ENCODE measurements at places on chromosomes 7 and 10. TPM values are rescaled to one million over a fixed set of nuclear protein-coding genes. Genes with fewer than 3 reads are reported as not detected.

DNA sequence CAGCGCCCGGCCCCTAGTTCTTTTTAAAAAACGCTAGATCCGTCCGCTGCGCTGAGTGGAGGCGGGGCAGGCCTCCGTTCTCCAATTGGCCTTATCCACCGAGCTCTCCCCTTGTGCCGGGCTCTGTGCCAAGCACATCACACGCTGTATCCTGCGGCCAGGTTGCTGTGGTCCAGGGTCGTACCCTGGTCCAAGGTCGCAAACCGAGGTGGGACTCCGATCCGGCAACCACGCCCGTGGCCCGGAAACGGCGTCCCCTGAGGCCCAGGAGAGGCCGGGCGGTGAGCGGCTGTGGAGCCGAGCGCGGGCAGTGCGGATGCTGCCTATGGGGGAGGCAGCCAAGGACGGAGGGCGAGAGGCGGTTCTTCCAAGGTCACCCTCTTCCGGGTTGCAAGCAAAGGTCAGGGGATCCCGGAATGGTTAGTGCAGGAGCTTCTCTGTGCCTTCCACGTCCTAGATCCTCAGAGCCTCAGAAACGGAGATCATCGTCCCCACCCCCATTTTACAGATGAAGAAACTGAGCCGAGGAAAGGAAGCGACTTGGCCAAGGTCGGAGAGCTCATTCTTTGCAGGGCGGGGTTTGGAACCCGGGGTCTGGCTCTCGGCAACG, 72.4 kb upstream of the LRRC4 start:
- no peak for DNase-seq
- H3K4me3 ChIP-seq, result peak overlapping the region; percentile 9
- H3K36me3 ChIP-seq, result no peaks in the 10 kb centered on the region

DNA sequence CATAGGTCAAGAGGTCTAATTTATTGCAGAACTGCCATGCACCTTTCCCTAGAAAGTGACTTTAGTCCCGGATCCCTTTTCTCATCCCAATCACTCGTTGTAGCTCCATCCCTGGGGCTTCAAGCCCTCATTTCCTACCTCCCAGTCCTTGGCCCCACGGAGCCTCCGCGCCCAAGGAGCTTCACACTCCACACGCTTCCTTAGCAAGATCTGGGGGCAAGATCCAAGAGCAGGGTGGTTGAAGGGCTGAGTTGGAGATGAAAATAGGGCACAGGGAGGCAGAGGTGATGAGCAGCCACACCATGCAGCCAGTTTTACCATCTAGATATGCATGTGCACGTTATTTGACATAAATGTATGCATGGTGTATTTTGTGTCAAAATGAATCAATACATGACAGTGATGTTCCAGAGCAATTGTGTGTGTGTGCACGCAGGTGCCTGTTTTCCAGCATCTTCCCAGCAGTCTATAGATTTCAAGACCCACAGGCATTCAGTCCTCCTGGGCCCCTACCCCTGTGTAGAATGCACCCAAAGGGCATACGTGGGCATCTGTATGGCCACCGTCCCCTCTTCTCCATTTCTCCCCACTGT, 6.0 kb upstream of the TRPV6 start:
- no peak for DNase-seq
- H3K4me3 ChIP-seq, result no peak overlapping the region
- no peaks in the 10 kb centered on the region for H3K27me3 ChIP-seq
- no peak overlapping the region for H3K27ac ChIP-seq

DNA sequence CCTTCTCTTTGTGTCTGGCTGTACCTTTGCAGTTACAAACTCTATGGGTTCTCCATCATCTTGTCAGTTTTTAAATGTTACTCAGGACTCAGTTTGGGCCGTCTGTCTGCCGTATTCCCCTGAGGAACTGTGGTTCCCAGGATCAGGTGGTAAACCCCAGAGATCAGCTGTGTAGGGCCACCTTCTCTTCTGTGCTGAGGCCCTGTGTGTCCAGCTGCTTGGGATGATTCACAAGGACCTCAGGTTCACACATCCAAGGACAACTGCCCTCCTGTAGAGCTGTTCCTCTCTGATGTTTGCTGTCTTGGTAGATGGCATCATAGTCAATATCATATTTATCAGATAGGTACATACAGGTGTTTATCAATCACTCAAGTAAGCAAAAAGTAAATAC, 24.5 kb downstream of the CUL1 start:
- no peaks in the 10 kb centered on the region for H3K36me3 ChIP-seq
- no peak overlapping the region for H3K4me3 ChIP-seq
- no peaks in the 10 kb centered on the region for H3K27me3 ChIP-seq
- no peaks in the 10 kb centered on the region for H3K4me1 ChIP-seq
- no peak overlapping the region for H3K27ac ChIP-seq

- H3K4me3 ChIP-seq, result no peak overlapping the region
- H3K4me1 ChIP-seq, result no peaks in the 10 kb centered on the region
- H3K36me3 ChIP-seq, result no peaks in the 10 kb centered on the region
- H3K27ac ChIP-seq, result no peak overlapping the region
Observed at GRCh38 chr7:55778631-55779030, 83.9 kb downstream of the SEPTIN14 start.

DNA sequence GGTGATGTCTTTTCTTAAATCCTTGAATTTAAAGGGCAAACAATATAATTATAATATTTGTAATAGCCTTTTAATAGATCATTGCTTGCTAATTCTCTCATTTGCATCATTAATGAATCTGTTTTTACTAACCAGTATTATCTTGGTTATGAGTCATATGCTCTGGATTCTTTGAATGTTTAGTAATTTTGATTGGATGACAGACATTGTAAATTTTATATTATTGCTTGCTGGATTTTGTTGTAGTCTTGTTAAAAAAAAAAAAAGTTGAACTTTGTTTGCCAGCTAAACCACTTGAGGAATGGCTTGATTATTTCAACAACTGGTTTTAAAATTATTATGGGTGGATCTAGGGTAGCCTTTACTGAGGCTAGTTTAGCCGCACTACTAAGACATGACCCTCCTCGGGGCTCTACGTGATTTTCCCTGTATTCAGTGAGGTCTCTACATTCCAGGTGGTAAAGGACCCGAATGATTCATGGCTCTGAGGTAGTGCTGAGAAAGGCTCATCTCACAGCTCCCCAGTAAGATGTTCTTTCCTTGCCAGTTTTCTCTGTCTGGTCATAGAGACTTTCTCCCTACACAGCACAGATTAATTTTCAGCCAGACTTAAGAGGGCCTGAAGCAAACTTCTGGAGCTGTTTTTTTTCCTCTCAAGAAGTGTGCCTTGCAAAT, 8.5 kb downstream of the C10orf90 start:
- no peaks in the 10 kb centered on the region for H3K4me1 ChIP-seq
- H3K27me3 ChIP-seq, result no peaks in the 10 kb centered on the region
- no peak overlapping the region for H3K27ac ChIP-seq
- no peaks in the 10 kb centered on the region for H3K36me3 ChIP-seq

- H3K36me3 ChIP-seq, result peaks cover 12% of the 10 kb centered on the region
Observed at GRCh38 chr10:75235375-75236177, at the start of gene COMTD1. Gene COMTD1, minus strand, starts transcription at chr10:75235957. Its CDS starts 29 bp downstream, at chr10:75235928.

- H3K27me3 ChIP-seq, result no peaks in the 10 kb centered on the region
- no peak for DNase-seq
- H3K4me1 ChIP-seq, result peaks cover 7% of the 10 kb centered on the region
- no peak overlapping the region for H3K4me3 ChIP-seq
- H3K27ac ChIP-seq, result no peak overlapping the region
Observed at GRCh38 chr7:143316492-143316891, 581 bp downstream of the CLCN1 start.

- no peaks in the 10 kb centered on the region for H3K27me3 ChIP-seq
- H3K4me1 ChIP-seq, result no peaks in the 10 kb centered on the region
- no peak overlapping the region for H3K4me3 ChIP-seq
Observed at GRCh38 chr7:75055830-75056772, 17.5 kb downstream of the RCC1L start.

DNA sequence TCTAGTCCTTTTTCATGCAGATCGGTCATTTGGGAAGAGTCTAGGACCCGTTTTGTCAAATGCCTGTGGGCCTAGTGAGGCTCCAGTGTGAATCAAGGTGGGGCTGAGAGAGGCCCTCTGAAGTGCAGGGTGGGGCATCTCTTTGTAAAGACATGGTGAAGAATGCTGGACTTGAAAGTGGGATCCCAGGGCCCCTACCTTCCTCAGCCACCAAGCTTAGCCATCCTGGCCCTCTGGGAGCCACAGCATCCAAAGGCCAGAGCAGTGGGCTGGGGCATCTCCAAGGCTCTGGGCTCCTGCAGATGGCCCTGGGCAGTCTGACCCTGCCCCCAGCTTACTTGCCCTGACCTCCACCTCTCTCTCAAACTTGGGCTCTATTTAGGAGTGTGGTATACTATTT, 78.5 kb downstream of the ADCY1 start:
- no peaks in the 10 kb centered on the region for H3K4me1 ChIP-seq
- H3K27ac ChIP-seq, result no peak overlapping the region
- peaks cover 2% of the 10 kb centered on the region for H3K36me3 ChIP-seq
- H3K4me3 ChIP-seq, result no peak overlapping the region

DNA sequence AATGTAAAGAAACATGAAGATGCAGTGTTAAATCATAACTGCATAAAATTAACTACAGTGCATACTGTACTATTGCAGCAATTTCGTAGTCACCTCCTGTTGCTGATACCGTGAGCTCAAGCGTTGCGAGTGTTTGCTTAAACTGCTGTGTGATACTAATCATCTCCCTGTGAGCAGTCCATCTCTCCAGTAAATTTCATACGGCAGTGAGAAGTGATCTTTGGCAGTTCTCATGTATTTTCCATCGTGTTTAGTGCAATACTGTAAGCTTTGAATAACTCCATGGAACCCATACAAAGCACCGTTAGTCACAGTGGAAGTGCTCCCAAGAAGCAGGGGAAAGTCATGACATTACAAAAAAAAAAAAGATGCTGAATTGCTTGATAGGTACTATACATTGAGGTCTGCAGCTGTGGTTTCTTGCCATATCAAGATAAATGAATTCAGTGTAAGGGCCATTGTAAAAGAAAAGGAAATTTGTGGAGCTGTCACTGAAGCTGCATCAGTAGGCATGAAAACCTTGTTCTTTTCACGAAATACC, 360.4 kb downstream of the EXOC4 start:
- no peak overlapping the region for H3K4me3 ChIP-seq
- H3K27me3 ChIP-seq, result no peaks in the 10 kb centered on the region
- H3K36me3 ChIP-seq, result no peaks in the 10 kb centered on the region
- H3K4me1 ChIP-seq, result no peaks in the 10 kb centered on the region

DNA sequence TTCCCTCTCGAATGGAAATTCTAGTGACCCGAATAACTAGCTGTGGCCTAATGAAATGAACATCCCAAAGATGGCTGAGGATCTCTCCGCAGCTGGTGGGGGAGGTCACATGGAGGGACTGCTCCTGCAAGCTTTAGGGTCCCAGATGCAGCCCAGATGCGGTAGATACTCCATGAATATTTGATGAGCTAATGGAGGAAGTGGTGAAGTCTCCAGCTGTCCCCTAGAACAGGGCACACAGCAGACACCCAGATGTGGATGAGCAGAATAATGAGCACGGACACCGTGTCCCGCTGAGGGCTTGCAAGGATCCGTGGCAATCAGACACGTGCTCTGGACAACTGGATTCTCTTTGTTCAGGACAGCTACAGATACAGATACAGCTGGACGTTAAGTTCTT, 59.2 kb downstream of the DENND2A start:
- H3K27ac ChIP-seq, result no peak overlapping the region
- no peak for DNase-seq
- H3K4me3 ChIP-seq, result no peak overlapping the region
- H3K36me3 ChIP-seq, result no peaks in the 10 kb centered on the region
- no peaks in the 10 kb centered on the region for H3K4me1 ChIP-seq

GRCh38 chr10:5588603-5589002, 63.8 kb downstream of the CALML3 start:
- DNase-seq, result no peak
- H3K27ac ChIP-seq, result no peak overlapping the region
- peaks cover 32% of the 10 kb centered on the region for H3K4me1 ChIP-seq
- no peaks in the 10 kb centered on the region for H3K27me3 ChIP-seq
- H3K36me3 ChIP-seq, result no peaks in the 10 kb centered on the region
- H3K4me3 ChIP-seq, result no peak overlapping the region

GRCh38 chr10:35743851-35744250, 101.8 kb upstream of the FZD8 start:
- H3K4me3 ChIP-seq, result no peak overlapping the region
- no peaks in the 10 kb centered on the region for H3K27me3 ChIP-seq
- no peak for DNase-seq
- H3K36me3 ChIP-seq, result no peaks in the 10 kb centered on the region

GRCh38 chr10:23479798-23480473, 41.1 kb downstream of the OTUD1 start:
- H3K36me3 ChIP-seq, result no peaks in the 10 kb centered on the region
- no peak overlapping the region for H3K4me3 ChIP-seq
- no peaks in the 10 kb centered on the region for H3K27me3 ChIP-seq
- DNase-seq, result no peak
- H3K4me1 ChIP-seq, result no peaks in the 10 kb centered on the region

DNA sequence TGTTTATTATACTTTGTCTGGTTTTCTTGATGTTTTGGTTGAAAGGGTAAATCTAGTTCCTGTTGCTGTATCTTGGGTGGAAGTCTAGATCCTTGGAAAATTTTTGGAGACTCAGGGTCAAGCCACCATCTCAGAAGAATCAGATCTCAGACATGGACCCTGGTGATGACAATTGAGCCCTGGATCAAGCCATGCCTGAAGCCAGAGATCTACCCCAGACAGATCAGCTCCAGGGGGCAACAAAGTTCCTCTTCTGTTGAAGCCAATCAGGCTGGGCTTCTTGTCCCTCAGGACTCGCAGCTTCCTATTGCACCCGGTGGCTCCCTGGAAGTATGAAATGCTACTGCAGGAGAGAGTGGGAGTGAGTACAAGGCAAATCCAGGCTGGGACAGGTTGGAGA, 106.9 kb downstream of the UNCX start:
- no peaks in the 10 kb centered on the region for H3K36me3 ChIP-seq
- no peak overlapping the region for H3K27ac ChIP-seq

GRCh38 chr10:42690449-42691360, 52.3 kb upstream of the ZNF33B start:
- H3K27ac ChIP-seq, result no peak overlapping the region
- H3K4me3 ChIP-seq, result no peak overlapping the region
- H3K36me3 ChIP-seq, result no peaks in the 10 kb centered on the region
- DNase-seq, result no peak

DNA sequence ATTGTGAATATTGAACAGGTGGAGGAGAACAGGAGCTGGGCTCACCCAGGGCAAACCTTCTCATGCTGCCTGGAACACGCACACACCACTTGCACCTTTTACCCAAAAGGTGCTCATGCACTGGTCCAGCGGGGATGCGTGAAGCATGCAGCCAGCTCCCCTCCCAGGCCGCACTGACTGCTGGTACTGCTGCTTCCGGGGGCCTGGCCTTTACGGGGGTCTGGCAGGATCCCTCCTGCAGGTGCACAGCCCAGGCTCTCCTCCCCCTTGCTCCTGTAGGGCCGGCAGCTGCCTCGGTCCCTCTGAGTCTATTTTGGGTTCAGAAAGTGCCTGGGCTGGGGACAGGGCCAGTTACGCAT, 221.7 kb downstream of the DNAJB6 start:
- DNase-seq, result no peak
- H3K27ac ChIP-seq, result no peak overlapping the region
- no peak overlapping the region for H3K4me3 ChIP-seq

- H3K4me1 ChIP-seq, result peaks cover 22% of the 10 kb centered on the region
- H3K27me3 ChIP-seq, result no peaks in the 10 kb centered on the region
- H3K4me3 ChIP-seq, result peak overlapping the region; percentile 62
- H3K36me3 ChIP-seq, result no peaks in the 10 kb centered on the region
- peak overlapping the region; percentile 96 for H3K27ac ChIP-seq
Observed at GRCh38 chr7:106111655-106112117, 426 bp downstream of the SYPL1 start.

ZNF282 gene
- total RNA-seq, result 34.2 TPM

MPP7 gene
- 7.7 TPM for total RNA-seq

BTBD16 gene
- not detected for total RNA-seq

GIMAP6 gene
- total RNA-seq, result 0.09 TPM

SPDYE1 gene
- total RNA-seq, result not detected

NPC1L1 gene
- total RNA-seq, result 0.21 TPM

LIPN gene
- not detected for total RNA-seq

OR6V1 gene
- not detected for total RNA-seq

AKAP9 gene
- 19.1 TPM for total RNA-seq

SLC26A3 gene
- total RNA-seq, result not detected

ARHGAP21 gene
- total RNA-seq, result 88.2 TPM

CELF2 gene
- total RNA-seq, result 51.3 TPM

TMEM236 gene
- under 0.01 TPM for total RNA-seq

ZDHHC6 gene
- total RNA-seq, result 12.1 TPM

Data from cardiac muscle cell (in vitro differentiated cells and primary cell).